ENCODE measurements at places on chromosomes 7 and 10.

GRCh38 chr7:132084776-132085388 lies 491.4 kb downstream of the PLXNA4 start:
- no peak for DNase-seq

DNA sequence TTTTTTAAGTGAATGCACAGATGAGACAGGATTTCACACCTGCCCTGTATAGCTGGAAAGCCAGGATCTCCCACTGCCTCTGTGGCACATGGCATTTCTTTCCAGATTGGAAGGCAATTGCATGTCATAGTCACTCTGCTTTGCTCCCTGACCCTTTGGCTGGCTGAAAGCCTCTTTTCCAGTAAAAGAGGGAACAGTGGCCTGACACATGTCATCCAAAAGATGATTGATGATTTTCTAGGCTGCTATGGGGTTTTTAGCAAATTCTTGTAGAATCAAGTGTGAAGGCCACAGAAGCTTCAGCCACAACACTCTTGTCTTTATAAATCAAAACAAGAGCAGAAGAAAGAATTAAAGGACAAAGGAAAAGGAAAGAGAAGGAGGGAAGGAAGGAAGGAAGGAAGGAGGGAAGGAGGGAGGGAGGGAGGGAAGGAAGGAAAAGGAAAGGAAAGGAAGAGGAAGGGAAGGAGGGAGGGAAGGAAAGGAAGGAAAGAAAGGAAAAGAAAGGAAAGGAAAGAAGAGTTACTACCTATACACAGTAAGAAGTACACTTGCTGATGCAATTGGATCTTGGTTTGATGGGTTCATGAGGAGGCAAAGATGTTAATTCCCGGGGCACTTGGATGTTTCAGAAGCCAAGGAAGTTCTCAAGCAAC lies 158.9 kb upstream of the FRMD4A start:
- DNase-seq: no peak

GRCh38 chr7:3754493-3755341 lies 453.7 kb downstream of the SDK1 start:
- DNase-seq: no peak

GRCh38 chr10:84763965-84764364 lies 435.6 kb downstream of the CCSER2 start:
- DNase-seq: no peak

DNA sequence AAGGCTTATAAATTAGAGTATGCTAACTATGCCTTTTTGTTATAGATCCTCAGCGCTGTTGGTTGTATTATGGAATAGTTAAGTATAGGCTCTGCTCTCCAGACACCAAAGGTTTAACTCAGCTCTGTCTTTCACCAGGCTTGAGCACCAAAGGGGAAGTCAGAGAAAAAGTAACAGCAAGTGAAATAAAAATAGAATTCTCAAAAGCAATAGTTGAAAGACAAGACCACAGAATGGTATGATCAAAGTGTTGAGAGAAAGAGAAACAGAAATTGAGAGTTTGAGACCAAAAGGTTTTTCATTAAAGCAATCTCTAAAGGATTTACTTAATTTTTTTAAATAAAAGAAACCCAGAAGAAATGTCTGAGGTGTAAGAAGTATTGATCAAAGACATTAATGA lies 529.8 kb upstream of the C7orf33 start:
- no peak for DNase-seq

- DNase-seq: no peak
Observed at GRCh38 chr10:69317626-69318105, 39.4 kb downstream of the HK1 start.

- DNase-seq: no peak
Observed at GRCh38 chr10:59037018-59037389, 139.4 kb upstream of the PHYHIPL start.

DNA sequence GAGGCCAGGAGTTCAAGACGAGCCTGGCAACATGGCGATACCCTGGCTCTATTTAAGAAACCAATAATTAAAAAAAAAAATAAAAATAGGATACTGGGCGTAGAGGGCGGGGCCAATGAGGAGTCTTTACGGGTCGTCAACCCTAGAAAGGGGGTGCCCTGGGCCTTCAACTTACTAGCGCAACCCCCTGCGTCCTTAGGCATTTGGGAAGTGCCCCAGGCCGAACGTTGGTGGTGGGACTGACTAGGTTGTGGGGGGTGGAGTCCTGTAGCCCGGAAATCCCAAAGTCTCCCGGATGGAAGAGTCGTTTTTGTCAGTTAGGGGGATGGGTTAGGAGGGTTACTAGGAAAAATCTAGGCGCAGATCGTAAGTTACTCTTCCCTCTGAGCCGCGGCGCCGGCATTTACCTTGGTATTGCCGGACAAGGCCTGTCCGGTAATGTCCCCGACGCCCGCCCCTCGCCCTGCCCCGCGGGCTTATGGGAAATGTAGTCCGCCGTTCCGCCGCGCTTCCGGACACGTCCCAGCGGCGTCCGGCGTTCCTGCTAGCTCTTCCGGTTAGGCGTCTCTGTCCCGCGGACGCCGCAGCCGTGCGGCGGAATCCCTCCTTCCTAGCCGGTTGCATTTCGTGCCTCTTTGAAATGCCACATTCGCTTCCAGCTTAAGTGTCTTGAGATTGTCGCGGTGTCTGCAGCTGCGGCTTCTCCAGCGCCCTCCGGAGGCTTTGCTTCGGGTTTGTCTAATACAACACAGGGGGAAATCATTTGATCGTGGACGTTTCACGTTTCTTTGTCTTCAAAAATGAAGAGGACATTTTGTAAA lies 1.3 kb upstream of the ACBD5 start:
- peak; percentile 86 for DNase-seq

DNA sequence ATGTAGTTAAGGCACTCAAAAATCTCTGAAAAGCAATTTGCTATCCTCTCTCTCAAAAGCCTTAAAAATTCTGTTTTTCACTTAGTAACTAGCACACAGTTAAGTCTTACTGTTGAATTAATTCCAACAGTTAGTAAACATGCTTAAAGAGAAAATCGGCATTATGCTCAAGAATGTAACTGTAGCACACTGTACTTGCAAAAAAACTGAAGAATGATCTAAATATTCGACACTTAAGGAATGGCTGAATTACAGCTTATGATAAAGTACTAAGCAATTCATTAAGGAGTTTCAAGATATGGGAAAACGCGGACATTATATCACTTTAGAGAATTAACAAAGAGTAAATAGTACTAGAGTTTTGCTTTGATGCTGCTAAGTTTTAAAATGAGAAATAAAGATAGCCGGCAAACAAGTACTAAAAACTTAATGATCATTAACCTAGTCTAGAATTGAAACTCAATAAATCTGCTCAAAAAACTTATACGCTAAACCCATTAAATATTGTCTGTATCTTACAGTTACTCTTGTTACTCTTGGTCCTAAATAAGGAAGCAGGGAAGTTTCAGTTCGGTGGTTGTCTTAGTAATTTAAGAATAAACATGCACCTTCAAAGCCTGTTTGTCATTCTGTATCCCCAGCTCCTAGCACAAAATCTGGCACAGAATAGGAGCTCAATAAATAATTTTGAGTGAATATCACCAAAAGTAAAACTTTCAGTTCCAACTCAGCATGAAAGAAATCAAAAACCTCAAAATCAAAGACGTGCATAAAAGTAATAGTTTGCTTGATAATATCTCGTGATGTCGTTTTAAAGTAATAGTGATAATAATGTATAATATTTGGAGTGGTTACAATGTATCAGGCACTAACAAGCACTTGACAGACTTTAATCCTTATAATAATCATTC lies 1.2 kb downstream of the TRDMT1 start:
- no peak for DNase-seq

- no peak for DNase-seq
Observed at GRCh38 chr7:3937605-3938004, 636.6 kb downstream of the SDK1 start.

GRCh38 chr10:35328404-35329037 lies 7.8 kb upstream of the CCNY start:
- DNase-seq: no peak

GRCh38 chr7:129780257-129780973 lies 168.9 kb downstream of the NRF1 start:
- DNase-seq: peak; percentile 94

DNA sequence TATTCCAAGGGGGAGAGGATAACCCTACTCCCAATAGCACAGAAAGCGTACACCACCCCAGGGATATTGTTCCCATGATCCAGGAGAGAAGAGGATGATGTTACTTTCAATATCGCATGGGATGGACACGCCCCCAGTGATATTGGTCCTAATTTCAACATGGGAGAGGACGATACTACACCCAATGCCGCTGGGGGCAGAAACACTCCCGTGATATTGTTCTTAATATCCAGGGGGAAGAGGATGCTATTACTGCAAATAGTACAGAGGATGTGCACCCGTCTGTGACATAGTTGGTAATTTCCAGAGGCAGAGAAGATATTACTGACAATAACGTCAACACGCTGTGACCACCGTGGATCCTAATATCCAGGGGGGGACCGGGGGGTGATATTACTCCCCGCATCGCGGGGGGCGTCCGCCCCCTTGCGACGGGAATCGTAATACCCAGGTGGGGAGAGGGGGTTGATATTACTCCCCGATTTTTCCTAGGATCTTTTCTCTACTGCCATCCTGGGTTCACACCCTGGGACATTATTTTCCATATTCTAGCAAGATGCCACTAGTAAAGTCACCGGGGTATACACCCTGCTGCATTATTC lies 16.6 kb downstream of the MEIG1 start:
- DNase-seq: no peak

- no peak for DNase-seq
Observed at GRCh38 chr10:79026806-79027146, 42.0 kb upstream of the ZMIZ1 start.

- DNase-seq: no peak
Observed at GRCh38 chr7:81492240-81492639, 277.6 kb downstream of the HGF start.

DNA sequence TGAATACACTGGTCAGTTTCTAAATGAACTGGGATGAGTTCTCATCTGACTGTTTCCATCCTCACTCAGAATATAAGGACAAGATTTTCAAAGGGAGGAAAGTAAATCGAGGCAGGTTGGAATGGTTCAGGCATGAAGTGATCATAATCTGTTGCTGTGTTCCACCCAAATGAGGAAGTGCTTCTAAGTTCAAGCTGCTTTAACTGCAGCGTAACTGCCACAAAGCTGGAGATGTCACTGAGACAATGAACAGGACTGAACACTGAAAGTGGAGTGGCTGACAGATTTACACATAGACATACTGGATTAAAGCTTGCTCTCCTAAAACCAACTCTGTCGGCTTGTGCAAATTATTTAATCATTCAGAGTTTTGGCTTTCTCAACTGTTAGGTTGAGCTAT lies 66.6 kb downstream of the GPR37 start:
- DNase-seq: no peak

GRCh38 chr10:9743639-9744038 lies 1274.0 kb upstream of the CELF2 start:
- DNase-seq: no peak

- no peak for DNase-seq
Observed at GRCh38 chr10:31864834-31865518, 63.7 kb downstream of the ARHGAP12 start.

DNA sequence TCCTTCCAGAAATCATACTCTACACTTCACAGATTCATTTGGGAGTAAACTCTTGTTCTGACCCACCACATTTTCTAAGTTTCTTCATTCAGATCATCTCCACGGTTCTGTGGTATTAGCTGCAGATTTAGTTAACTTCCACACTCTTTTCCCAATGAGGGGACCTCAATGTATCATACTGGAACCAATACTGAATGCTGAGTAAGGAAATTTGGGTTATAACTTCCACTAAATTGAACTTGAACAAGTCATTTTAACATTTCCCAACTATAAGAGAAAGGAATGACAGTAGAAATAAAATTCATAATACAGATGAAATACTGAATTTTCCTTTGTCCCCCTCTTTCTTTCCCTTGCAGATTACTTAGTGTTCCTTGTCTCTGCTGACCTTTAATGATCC lies 131.4 kb downstream of the VPS41 start:
- no peak for DNase-seq

- DNase-seq: no peak
Observed at GRCh38 chr7:8305104-8305503, 43.1 kb upstream of the ICA1 start.

DNA sequence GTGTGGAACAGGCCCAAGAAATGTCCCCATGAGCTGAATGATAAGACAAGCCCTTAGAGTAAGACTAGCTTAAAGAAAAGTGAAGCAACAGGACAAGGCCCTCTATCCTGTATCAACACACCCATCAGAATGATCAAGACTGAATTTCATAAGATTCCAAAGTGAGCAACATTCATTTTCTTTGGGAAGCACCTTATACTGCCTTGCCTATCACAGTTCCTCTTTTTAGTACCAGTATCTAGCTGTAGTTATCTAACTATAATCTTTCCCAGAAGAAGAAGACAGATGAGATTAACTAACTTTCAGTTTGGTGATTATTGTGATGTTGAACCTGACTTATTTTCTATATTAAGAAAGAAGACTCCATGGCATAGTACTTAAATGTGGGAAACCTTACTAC lies 391.2 kb downstream of the PHTF2 start:
- no peak for DNase-seq

- no peak for DNase-seq
Observed at GRCh38 chr10:78579995-78580394, 488.8 kb upstream of the ZMIZ1 start.

- DNase-seq: no peak
Observed at GRCh38 chr7:132403465-132404110, 172.7 kb downstream of the PLXNA4 start.

GRCh38 chr7:132450696-132451095 lies 125.6 kb downstream of the PLXNA4 start:
- DNase-seq: no peak

GRCh38 chr7:27940341-27940740 lies 200.4 kb downstream of the TAX1BP1 start:
- no peak for DNase-seq

DNA sequence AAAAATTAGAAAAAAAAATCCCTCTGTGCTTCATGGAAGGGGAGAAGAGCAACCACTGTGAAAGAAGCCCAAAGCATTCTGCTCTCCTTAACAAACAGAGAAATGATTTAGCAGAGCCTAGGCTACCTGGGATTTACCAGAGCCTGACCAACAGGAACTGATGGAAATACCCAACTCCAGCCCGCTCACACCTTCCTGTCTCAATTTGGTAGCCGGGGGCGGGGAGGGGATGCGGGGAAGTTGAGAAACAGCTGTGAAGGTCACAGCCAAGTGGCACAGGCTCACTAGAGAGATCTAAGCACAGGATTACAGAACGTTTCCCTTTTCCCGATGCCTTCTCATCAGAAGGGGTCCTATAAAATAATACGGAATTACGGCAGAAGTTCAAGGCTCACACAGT lies 17.6 kb downstream of the RSU1 start:
- no peak for DNase-seq

DNA sequence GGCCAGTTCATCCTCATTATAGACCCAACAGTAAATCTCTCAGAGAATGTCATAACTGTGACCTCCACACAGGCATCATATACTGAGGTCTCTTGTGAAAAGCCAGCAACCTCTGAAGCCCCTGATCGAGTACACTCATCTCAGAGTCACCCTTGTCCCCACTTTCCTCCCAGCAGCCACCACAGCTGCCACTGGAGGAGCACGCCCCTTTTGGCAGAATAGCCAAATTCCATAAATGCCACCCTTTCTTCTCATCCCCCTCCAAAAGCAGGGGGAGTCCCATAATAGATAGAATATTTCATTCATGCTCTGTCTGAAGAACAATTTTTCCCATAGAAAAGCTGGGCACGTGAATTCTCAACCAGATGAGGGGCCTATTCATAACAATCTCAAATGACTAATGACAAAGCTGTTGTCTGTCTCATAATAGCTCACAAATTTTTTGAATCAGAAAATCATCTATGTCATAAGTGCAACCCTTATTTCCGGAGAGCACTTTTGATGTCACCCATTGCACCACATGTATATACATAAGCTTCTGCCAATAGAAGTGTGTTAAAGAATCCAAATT lies 47.4 kb downstream of the SGMS1 start:
- no peak for DNase-seq

GRCh38 chr10:14534152-14534551 lies 203.4 kb upstream of the FRMD4A start:
- DNase-seq: no peak
